HuH-7.5 (cell line): ENCODE measurements at places on chromosomes 5 and 9.

DNA sequence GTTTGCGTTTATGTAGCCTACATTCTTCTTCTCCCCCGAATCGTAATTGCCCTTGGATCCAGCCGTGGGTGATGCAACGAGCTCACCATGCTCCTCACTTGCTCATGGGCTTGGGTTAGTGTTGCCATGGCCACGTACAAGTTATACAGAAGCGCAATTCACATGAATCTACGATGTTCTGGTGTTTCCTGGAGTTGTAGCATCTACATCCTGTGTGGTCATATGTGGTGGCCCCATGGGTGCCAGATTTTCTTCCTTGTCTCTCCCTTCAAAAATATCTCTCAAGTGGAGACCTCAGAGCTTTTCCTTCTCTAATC lies 115.3 kb downstream of the TLE4 start:
- DNase-seq = no peak

- no peak for DNase-seq
These were observed 598.1 kb downstream of the DNAH5 start for GRCh38 chr5:13346401-13346800.

DNA sequence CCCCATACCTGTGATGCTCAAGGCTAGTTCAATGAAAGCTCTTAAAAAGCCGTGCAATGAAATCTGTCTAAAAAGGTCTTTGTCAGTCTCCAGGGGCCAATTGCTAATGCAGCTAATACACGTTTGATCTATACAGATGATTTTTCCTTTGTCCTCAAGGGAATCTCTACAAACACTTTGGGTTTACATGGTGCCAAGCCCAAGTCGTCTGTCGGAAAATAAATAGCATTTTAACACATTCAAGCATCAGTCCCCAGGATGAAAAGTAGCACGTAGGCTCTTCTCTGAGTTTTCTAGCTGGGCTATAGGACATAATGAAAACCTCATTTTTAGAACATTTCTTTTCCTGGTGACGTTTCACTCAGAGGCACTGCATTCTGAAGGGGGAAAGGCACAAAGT lies 477.4 kb upstream of the WWC1 start:
- no peak for DNase-seq

DNA sequence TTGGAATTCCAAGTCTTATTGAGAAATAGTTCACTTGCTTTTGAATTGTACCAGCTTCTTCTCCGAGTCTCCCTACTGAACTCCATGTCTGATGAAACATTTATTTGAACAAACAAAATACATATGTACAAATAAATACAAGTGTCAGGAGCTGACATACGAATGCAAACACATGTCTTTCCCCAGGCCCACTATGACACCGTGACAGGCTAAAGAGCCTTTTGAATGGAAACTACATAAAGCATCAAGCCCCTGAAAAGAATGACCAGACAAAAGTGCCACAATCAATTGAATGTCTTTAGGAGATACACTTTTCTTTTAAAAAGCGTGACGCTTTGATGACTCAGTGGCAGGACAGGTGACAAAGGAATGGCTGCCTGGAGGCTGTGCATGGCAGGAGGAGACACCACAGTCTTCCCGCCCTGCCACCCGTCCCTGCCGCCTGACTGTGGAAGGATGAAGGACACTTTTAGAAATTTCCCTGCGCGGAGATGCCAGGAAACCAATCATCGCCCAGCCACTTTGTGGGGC lies 112.4 kb upstream of the BNC2 start:
- DNase-seq = no peak

- peak; percentile 41 for DNase-seq
These were observed 6.1 kb downstream of the SAR1B start for GRCh38 chr5:134626369-134627014.

DNA sequence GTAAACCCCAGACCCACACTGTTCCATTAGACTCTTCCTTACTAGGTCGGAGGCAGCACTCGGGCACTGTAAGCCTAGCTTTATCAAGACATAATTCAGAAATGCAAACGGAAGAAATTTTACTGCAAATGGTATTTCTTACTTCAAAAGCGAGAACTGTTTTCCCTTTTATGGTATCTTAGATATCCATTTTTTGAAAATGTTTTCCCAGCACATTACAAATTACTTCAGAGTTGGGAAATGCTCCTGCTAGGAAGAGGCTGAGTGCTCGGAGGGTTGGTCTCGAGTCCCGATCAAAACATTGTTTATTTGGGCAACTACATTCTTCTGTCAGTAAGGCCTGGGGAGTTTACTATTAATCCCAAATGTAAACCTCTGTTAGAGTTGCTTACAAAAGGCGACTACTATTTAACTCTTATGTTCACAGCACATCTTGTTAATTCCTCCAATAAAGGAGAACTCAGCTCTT lies 332.9 kb downstream of the CWC27 start:
- no peak for DNase-seq

GRCh38 chr9:19085295-19085694 lies 17.4 kb downstream of the HAUS6 start:
- DNase-seq = no peak

DNA sequence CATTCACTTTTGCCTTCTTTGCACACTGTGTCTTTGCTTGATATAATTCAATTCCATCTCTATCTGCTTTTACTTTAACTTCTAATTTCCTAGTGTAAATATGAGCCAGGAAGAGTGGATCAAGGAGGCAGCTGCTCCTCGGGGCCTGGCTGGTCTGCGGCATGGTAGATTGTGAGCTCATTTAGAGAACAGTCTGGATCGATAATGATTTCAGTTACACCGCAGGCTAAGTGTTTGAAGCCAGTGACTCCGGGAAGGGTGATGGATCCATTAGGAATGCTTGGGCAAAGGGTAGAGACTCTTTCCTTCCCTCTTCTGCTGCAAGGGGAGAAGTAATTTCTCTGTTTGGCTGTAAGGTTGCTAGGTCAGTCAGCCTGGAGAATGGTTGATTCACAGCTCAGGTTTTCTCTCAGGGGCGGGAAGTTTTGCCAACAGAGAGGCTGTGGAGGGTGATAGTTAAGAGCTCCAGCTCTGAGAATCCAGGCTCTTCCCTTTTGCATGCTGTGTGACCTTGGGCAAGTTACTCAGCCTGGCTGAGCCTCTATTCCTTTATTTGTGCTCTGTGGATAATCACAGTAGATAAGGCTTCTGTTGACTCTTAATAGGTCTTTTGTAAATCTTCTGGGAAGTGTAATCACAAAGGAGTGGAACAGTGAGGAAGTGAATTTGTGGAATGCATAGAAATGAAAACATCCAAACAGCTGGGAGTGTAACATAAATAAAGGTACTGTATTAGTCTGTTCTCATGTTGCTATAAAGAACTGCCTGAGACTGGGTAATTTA lies 99.1 kb downstream of the PTTG1 start:
- DNase-seq = no peak

DNA sequence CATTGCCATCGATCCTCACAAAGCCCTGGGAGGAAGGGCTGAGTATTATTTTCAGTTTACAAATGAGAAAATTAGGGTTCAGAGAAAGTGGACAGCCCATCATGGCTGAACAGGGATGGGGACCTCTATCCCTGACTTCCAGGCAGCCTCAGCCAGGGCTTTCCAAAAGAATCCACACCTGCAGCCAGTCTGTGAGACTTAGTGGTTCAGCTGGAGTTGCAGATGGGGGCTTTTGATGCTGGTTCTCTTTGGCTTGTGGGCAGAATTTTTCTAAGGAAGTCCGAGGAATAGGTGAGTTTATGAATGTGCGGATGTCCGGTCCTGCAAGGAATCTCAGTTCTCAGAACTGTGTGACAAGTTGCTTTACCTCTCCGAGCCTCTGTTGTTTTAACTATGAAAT lies 138.1 kb downstream of the RGS3 start:
- no peak for DNase-seq

DNA sequence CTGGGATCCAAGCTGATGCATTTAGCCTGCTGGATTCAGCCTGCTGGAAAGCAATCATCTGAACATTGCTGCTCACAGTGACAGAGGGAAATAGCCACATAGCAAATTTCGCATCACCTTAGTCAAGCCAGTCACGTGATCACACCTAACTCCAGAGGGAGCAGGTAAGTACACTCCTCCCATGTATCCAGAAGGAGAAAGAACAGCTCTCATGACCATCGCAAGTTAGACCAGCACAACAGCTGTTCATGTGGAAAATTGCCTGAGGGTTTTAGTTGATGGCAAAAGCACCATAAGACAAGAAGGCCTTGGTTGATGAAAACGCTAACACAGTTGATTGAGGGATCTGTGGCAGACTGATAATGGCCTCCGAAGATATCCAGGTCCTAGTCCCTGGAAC lies 34.2 kb upstream of the MYO10 start:
- no peak for DNase-seq

DNA sequence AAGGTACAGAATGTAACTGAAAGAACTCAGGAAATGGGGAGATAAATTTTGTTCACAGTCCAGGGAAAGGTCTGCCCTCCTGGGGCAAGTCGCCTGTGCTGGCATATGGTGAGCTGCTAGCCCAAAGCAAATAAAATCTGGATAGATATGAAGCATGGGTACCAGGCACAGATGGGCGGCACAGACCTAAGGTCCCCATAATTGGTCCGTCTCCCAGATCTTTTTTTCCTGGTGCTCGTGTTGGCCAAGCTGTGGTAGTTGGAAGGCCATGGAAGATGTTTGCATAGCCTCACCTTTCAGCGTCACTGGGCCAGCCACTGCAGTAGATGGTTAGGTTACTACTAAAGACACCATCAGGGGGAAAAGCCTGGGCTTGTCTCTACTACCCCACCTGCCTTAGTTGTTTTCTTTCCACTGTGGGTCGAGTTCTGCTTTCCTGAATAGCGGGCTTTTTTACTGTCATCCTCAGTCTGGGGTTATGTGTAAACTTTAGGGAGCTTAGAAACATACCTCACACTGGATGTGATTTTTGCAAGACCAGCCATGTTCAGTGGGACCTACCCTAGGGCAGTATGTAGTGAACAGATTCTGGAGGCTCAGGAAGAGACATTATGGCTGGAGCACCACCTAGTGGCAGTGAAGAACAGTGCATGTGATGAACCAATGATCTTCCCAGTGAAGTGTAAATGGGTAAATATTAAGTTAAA lies 24.2 kb upstream of the GLRX start:
- DNase-seq = peak; percentile 76

- DNase-seq = no peak
These were observed 138.6 kb downstream of the C5orf15 start for GRCh38 chr5:133829786-133830185.

DNA sequence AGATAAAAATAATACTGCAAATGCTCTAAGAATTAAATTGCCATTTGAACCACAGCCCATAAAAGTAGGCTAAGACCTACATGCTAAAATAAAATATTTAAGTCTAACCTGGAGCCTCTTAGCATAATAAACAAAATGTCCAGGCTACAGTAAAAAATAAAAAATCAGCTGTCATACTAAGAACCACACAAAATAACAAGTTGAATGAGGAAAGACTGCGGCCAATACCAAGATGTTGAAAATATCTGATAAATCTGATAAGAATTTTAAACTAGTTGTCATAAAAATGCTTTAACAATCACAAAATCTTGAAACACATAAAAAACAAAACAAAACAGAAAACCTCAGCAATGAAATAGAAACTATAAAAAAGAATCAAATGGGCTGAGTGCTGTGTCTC lies 336.9 kb upstream of the MSX2 start:
- DNase-seq = no peak

DNA sequence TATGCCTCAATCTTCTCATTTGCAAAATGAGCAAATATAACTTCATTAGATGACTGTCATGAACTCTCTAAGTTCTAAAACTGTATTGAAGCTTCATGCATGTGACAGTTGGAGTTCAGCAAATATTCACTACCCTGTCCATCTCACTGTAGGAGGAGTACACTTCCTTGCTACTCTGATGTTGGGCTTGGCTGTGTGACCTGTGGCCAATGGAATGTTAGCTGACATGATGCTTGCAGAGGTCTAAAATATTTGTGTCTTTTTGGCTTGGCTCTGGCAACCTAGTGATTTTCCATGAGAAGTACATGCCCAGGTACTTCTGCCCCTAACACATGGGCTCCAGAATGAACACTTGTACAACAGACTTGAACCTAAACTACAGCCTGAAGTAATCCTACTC lies 203.1 kb upstream of the ANKH start:
- DNase-seq = no peak

- DNase-seq = no peak
These were observed 48.3 kb upstream of the DNAH5 start for GRCh38 chr5:13992795-13993194.

- no peak for DNase-seq
These were observed 63.6 kb downstream of the CCDC192 start for GRCh38 chr5:127766676-127767335.

- DNase-seq = no peak
These were observed 101.9 kb upstream of the EFNA5 start for GRCh38 chr5:107772418-107773310.

DNA sequence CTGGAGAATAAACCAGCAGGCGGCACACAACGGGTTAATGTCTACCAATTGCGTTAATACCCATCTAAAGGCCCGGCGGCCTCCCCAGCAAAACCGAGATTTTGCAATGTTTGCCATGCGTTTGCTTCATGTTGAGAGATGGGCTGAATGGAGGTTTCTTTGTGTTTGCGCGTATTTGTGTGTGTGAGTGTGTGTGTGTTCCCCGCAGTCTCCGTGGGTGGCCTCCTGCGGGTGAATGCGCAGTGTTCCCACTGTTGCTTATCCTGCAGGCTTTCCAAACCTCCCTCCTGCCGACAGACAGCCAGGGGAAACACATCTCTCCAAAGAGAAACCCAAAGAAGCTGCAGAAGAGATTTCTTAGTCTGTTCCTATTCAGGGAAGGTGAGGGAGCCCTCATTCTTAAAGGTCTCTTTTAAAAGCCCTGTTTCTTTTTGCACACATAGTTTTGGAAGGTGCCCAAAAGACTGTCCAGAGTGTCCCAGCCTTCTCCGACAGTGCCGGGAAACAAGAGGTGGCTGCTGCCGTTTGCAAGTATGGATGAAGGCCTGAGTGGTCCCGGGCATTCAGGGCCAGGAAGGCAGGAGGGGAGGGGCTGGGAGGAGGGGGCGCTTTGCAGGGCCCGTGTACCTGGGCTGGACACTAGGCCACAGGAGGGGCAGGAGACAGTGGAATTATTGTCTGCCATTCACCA lies 103.8 kb upstream of the ERCC6L2 start:
- DNase-seq = peak; percentile 47

DNA sequence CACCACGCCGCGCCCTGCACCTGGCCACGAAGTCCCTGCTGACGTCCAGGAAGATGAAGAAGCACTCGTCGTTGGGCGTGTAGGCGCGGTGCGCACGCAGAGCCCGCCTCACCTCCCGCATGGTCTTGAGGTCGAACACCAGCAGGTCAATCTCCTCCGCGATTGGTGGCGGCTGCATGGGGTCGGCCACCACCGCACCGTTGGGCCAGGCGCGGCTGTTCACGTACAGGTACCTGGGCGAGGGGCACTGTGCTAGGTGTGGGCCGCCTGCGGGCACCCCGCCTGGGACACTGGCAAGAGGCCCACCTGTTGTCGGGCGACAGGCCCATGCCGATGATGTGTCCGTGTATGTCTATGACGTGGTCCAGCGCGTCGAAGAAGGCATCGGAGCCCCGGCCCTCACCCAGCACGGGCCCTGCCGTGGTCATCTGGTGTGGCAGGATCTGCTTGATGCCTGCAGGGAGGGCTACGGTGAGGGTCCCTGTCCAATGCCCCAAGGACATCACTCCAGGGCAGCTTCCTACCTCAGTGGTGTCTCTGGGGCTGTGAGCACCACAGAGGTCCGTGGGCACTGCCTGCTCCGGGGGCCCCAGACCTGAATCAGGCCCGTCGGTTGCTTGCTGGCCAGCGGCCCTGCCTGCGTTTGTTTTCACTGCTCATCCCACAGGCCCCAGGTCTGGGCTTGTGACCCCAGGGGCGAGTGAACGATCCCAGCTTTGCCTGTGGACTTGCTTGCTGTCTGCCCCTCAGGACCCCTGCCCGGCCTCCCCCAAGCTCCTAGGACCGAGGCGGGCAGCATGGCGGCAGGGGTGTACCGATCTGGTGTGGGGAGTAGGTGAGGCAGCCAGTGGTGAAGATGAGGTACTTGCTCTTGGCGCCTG lies 3.1 kb downstream of the FBXW5 start:
- DNase-seq = no peak
